ENCODE measurements at places on chromosomes 2 and 18.

- no peak for DNase-seq
These were observed 15.5 kb downstream of the IL1F10 start for GRCh38 chr2:113083296-113083695.

- DNase-seq, result no peak
These were observed 3.1 kb downstream of the ARHGAP15 start for GRCh38 chr2:143132355-143132754.

- peak; percentile 53 for DNase-seq
These were observed 102.0 kb upstream of the PIEZO2 start for GRCh38 chr18:11251229-11251890.

- no peak for DNase-seq
These were observed 664.8 kb downstream of the STK39 start for GRCh38 chr2:167582619-167583018.

DNA sequence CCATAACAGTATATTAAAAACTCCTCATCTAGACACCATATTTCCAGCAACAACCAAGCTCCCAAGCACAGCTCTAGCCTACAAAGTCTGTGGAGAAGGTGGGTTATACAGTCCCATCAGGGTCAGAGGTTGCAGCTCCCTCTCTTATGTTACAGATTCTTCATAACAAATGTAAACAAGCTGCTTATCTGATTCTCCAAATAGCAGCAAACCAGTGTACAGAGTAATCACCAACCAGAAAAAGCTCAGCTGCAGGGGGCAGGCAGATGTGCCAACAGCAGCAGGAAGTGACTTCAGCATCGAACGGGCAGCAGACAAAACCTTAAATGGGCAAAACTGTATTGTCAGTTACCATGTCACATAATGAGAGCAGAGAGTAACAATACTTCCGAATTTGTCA lies 52.9 kb upstream of the NABP1 start:
- no peak for DNase-seq

DNA sequence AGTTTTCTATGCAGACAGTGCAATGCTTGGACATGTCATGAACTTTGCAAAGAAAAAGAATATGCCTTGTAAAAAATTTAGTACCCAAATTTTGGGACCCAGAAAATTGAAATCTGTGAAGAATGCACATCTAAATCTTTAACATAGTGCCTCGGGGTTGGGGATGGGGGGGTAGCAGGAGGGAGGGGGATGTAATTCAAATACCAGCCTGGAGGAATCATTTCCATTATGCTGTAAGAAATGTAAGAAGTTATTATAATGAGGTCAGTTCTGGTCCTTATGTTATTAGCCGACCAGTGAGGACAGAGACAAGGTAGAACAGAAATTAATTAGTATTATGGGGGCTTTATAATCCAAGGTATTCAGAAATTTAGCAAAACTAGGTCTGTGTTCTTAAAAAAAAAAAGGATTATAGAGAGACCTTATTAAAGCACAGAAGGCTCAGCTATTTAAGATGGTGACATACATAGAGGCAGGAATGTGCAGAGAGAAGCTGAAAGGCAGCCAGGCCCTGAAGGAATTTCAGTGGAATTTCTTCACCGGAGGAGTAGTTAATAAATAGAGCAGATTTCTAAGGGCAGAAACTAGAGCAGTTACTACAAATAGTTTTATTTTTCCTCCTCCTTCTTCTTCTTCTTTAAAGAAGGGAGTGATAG lies 89.0 kb upstream of the RBMS1 start:
- peak; percentile 63 for DNase-seq

DNA sequence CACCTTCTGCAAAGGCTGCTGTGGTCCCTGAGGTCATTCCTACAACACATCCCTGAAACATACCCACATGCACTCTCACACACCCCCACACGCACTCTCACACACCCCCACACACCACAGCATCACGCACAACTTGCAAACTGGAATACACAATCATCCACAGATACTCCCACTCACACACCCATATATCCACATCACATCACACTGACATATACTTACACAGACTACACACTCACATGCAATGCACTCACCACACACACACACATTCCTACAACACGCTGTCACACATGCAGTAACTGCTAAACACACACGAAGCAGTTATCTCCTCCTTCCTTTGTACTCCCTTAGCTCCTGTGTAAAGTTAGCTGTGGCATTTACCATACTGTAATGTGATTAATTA lies 57.1 kb upstream of the PKDCC start:
- no peak for DNase-seq

GRCh38 chr2:237298151-237299118 lies 115.5 kb downstream of the COL6A3 start:
- peak; percentile 84 for DNase-seq

GRCh38 chr18:12074736-12075135 lies 18.9 kb upstream of the ANKRD62 start:
- no peak for DNase-seq

DNA sequence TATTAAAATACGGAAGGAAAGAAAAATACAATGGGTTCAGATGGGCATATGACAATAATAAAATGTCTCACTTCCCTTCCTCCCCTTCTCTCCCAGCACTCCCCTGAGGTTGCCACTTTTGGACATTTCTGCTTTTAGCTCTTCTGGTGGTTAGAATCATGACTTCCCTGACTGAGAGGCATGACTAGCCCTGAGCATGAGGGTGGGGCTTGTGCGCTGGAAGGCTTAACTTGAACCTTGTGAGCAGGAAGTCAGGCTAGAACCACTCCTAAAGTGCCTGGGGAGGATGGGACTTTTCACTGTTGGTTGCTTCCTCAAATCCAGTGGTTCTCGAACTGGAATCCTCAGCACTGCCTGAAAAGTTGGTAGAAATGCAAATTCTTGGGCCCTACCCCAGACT lies 19.7 kb upstream of the ARHGAP25 start:
- DNase-seq, result no peak

GRCh38 chr2:204060841-204061240 lies 124.3 kb downstream of the ICOS start:
- no peak for DNase-seq

DNA sequence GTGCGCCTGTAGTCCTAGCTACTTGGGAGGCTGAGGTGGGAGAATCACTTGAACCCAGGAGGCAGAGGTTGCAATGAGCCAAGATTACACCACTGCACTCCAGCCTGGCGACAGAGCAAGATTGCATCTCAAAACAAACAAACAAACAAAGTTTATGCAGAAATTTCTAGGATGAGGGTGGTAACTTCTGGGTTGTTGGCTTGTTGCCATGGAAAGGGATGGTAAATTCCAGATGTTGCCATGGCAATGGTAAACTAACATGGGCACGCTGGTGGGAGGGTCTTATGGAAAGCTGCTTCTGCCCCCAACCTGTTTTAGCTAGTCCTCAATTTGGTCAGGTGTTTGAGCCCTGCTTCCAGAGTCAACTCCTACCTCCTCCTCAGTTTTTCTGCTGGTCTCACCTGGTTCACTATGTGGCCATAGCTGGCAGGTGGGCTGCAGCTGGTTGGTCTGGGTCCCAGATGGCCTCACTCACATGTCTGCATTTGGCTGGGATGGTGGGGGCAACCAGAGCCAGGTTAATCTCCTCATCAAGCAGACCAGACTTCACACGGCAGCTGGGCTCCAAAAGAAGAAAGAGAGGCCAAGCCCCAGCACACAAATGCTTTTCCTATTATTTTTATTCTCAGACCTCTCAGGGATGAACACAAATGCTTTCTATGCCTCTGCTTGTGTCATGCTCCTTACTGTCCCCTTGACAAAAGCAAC lies 26.6 kb upstream of the TEX44 start:
- no peak for DNase-seq

GRCh38 chr2:28247290-28247689 lies 145.4 kb upstream of the FOSL2 start:
- no peak for DNase-seq

DNA sequence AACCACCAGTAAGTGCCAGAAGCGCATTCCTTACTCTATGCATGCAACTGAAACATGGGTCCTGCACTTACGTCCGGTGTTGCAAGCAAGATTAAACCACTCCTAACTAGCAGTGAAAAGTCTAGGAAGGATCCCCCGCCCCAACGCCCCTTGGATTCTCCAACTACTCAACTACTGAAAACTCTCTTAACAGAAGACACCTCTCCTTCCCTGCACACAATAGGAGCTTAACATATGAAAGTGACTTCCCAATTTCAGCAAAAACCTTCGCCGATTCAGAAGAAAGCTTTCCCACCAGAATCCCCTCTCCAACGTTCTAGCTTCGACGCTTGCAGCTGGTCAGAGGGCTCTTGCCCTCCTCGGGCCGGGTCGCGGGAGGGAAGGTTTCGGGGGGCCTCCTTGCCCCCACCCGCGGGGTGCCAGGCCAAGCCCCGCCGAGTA lies 578 bp downstream of the IWS1 start:
- no peak for DNase-seq

- DNase-seq, result no peak
These were observed 4.9 kb upstream of the WNT10A start for GRCh38 chr2:218875692-218876246.

DNA sequence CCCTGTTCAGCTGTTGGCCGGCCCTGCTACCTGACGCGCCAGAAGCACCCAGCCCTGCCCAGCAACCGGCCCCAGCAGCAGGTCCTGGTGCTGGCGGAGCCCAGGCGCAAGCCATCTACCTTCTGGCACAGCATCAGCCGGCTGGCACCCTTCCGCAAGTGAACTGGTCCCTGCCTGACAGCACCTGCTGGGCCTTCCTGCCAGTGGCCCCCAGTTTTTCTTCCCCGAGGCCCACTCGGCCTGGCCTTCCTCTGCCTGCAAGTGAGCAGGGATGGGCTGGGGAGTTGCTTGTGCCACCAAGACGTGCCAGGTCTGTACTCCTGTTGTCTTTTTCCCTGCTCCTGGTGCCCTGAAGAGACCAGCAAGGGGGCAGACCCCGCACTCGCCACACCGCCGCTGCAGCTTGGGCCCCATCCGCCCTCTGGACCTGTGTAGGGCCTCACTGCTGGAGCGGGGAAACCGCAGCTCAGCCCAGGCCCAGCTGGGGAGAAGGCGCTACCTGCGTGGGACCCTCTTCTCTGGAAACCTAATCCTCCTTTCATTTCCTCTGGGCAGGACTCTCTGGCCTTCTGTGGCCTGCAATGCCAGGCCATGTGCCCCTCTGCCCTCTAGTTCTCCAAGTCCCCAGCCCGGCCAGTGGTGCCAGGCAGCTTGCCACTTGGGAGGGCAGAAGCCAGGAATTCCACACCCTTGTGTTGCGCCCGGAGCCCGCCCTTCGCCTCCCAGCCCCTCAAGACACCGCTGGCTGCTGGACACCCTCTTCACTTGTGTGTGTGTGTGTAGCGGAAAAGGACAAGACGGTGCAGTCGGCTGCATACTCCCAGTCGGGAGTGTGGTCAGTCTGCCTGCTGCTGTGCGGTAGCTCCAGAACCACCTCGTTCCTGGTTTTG lies 47.0 kb downstream of the FAM168B start:
- DNase-seq, result no peak
